ENCODE measurements at places on chromosomes 2 and 18.
A peak's percentile ranks its signal among the peaks of the same experiment; 100 is the strongest.

DNA sequence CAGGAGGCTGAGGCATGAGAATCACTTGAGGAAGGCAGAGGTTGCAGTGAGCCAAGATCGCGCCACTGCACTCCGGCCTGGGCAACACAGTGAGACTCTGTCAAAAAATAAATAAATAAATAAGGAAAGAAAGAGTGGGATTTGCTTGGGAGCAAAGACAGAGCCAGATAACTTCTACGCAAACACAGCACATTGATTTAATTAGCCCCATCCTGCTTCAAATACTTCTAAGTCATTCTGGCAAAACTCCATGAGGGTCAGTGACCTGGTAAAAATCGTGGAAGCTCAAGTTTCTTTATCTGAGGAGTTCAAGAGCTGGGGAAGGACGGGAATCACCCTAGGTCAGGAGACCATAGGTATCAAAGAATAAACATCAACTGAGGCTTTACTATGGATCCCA is 70.6 kb upstream of the TCF7L1 start:
- DNase-seq: no peak

DNA sequence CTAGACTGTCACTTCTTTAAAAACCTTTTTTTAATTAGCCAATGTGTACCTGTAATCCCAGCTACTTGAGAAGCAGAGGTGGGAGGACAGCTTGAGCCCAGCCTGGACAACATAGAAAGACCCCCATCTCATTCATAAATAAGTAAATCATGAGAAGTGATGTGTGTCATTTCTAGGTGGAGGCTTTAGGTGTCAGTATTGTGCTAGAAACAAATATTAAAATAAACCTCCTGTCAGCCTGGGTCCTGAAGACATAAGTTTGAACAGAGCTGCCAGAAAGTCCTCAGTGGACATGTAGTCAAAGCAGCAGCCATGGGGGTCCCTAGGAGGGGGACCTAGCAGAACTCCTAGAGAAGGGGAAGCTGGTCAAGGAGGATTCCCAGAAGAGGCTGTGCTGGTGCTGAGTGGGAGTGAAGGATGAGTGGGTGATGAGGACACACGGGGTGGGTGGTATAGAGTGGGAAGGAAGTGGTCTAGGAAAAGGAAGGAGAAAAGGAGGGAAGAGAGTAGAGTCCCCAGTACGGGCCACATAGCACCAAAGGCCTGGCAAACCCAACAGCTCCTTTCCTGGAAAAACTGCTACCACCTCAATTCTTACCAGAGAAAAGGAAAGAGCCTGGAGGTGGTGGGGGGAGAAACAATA is 316.6 kb upstream of the NCKAP5 start:
- DNase-seq: no peak

- DNase-seq: no peak
Observed at GRCh38 chr2:60529136-60529784, 24.2 kb downstream of the BCL11A start.

GRCh38 chr2:60832621-60833020 is 48.8 kb upstream of the REL start:
- no peak for DNase-seq

DNA sequence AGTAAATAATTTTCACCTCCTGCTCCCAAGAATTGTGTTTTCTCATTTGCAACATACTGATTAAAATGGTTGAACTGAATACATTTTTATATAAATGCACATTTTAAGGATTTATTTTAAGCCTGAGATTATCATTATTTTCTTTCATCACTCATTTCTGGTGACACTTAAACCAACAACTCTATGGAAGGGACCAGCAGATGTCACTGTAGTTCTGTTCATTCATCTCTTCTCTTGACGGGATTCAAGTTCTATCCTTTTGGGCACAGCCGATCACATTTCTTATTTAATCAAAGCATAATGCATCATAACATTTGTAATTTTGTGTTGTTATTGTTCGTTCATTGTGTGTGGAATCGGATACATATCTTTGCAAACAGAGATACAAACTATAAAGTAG is 417.9 kb downstream of the HRH4 start:
- DNase-seq: peak; percentile 31

DNA sequence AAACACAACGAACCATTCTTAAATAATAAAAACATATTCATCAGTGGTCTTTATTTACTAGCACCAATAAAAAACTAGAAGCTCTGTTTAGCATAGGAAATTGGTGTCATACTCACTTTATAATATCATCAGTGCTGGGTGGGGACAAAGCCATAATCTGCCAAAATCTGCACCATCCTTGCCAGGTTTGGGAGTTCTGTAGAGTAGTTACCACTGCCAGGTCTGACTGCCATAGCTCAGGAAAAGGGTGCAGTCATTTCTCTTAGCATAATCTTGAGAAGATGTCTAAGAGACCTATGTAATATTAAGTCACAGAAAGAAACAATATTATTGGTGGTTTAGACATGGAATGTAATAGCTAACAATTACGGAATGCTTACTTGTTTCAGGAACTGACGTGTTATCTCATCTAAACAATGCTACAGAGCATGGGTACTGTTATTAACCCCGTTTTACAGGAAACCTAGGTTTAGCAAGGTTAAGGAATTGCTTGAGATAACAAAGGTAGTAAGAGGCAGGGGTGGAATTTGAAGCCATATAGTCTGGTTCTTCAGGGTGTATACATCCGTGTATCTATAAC is 1.6 kb upstream of the MARCHF7 start:
- peak; percentile 36 for DNase-seq

DNA sequence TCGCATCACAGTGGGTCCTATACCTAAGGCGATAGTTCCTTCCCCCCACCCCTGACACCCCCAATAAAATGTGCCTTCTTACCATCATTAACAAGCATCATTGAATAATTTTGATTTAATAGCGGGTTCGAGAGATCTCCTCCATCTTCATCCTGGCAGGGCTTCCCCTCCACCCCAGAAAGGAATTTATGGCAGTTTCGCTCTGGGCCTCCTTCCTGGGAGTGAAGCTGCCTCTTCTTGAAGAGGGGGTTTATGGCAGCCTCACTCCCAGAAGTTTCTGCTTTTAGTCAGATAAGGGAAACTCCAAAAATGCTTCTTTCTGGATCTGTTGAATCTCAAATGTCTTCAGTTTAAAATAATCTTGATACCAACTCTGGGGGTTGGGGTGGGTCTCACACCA is 45.7 kb downstream of the RRM2 start:
- no peak for DNase-seq

DNA sequence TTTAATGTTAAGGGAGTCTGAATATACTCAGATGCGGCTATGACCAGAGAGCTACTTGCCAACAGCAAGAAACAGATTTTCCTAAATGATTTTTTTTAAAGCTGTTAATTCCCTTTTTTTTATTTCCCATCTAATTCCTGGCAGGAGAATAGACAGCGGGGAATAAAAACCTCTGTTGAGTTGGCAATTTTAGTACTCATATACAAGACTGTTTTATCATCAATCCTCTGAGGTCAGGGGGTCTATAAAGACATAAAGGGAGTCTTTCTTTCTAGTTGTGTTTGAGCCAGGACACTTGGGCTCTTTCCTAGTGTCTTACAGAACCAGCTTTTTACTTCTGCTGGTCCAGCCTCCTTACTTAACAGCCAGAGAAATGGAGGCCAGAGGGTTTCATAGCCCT is 29.4 kb downstream of the MAIP1 start:
- no peak for DNase-seq

GRCh38 chr2:13662055-13662454 is 945.3 kb downstream of the TRIB2 start:
- DNase-seq: peak; percentile 26

GRCh38 chr2:20559277-20559676 is 91.6 kb downstream of the HS1BP3 start:
- no peak for DNase-seq

GRCh38 chr18:51525453-51526225 is 328.2 kb upstream of the MEX3C start:
- no peak for DNase-seq

DNA sequence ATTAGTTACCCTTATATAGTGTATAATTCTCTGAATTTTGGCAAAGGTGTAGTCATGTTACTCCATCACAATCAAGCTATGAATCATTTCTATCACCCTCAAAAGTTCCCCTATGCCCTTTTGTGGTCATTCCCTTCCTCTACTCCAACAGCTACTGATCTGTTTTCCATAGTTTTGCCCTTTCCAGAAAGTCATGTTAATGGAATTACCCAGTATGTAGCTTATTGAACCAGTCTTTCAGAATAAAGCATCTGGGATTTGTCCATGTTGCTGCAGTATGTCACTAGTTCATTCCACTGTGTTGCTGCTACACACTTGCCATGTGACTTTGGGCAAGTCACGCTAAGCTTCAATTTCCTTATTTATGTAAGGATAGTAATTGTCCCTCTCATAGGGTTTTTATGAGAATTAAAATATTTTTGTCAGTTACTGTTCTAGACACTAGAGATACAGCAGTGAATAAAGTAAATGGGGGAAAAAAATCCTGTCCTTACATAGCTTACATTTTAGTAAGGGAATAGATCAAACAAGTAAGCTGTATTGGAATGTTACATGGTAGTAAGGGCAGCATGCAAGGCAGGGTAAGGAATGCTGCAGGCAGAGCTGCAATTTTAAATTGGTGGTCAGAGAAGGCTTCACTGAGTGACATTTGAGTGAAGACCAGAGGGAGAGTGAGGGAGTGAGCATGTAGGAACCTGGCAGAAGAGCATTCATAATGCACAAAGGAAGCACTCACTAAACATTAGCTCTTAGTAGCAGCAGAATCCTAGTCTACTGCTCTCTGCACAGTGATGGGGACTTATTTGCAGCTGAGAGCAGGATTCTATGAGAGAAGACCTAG is 80.3 kb upstream of the TSPYL6 start:
- peak; percentile 37 for DNase-seq

GRCh38 chr2:86368161-86368824 is 30.9 kb upstream of the REEP1 start:
- no peak for DNase-seq

- no peak for DNase-seq
Observed at GRCh38 chr18:47749600-47749973, 180.9 kb downstream of the SMAD2 start.

DNA sequence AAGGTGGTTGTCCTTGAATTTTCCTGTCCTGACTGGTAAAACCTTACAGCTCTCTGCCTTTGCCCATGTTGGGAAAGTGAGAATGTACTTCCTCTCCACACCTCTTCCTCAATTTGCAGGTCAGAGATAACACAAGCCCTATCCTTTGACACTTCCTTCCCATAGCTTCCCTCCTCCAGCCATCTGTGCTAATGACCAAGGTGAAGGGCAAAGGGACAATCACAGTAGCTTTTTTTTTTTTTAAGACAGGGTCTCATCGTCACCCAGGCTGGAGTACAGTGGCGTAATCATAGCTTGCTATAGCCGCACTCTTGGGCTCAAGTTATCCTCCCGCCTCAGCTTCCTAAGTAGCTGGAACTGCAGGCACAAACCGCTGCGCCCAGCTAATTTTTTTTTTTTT is 24.3 kb upstream of the STPG4 start:
- DNase-seq: no peak

GRCh38 chr2:123953846-123954245 is 71.2 kb upstream of the CNTNAP5 start:
- DNase-seq: peak; percentile 17

- no peak for DNase-seq
Observed at GRCh38 chr2:18046558-18047212, 168.2 kb downstream of the KCNS3 start.

DNA sequence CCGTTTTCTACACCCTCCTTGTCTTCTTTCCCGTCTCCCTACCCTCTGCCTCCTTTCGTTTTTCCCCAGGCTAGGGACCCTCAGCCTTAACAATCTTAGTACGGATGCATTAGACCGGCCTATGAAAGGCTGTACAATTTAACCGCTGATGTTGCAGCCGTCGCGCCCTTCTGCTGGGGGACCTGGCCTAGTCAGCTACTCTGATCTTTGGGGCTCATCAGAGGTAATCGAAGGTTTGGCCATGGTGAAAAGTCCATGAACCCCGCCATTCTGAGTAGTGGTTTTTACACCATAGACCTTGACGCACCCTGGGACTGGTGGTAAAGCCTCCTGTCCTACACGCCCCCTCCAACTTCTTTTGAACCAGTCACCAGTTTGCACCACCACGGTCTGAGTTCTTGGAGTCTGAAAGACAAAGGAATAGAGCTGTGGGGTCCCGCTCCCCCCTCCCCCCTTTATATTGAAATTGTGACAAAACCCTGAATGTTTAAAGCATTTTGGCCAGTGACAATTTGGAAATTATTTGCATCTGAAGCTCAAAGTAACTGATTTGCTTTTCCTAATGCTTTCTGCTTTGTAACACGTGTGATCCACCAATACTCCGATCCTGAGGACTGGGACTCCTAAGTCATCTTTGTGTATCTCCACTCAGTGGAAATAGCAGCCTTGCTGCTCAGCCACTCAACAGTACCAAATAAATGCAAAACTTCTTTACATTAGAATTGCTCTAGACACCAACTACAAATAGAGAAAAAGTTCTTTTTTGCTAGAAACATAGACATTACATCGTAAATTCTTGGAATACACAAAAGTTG is 642 bp upstream of the SRSF7 start:
- DNase-seq: no peak

GRCh38 chr18:9539283-9539682 is 64.0 kb downstream of the RALBP1 start:
- DNase-seq: peak; percentile 45

- DNase-seq: no peak
Observed at GRCh38 chr18:39313992-39314391, 1748.4 kb upstream of the CELF4 start.

- DNase-seq: no peak
Observed at GRCh38 chr18:4198956-4199355, 256.2 kb downstream of the DLGAP1 start.

DNA sequence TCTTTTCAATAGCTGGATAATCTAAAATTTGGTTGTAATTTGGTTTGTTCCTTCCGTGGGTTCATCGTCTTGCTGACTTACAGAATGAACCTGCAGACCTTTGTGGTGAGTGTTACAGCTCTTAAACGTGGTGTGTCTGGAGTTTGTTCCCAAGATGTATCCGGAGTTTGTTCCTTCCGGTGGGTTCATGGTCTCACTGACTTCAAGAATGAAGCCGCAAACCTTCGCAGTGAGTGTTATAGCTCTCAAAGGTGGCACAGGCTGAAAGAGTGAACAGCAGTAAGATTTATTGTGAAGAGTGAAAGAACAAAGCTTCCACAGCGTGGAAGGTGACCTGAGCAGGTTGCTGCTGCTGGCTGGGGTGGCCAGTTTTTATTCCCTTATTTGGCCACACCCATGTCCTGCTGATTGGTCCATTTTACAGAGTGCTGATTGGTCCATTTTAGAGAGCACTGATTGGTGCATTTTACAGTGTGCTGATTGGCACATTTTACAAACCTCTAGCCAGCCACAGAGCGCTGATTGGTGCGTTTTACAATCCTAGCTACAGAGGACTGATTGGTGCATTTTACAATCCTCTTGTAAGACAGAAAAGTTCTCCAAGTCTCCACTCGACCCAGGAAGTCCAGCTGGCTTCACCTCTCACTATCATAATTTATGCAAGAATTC is 16.6 kb downstream of the RALB start:
- DNase-seq: no peak
